AG08395 (cell line): ENCODE measurements at places on chromosomes 3 and 15.

- no peak for DNase-seq
Observed at GRCh38 chr15:99932676-99933402, 199.6 kb upstream of the LYSMD4 start.

GRCh38 chr3:9222956-9223639 lies 26.3 kb downstream of the SRGAP3 start:
- no peak for DNase-seq

- no peak for DNase-seq
Observed at GRCh38 chr3:118635711-118636110, 398.9 kb downstream of the IGSF11 start.

DNA sequence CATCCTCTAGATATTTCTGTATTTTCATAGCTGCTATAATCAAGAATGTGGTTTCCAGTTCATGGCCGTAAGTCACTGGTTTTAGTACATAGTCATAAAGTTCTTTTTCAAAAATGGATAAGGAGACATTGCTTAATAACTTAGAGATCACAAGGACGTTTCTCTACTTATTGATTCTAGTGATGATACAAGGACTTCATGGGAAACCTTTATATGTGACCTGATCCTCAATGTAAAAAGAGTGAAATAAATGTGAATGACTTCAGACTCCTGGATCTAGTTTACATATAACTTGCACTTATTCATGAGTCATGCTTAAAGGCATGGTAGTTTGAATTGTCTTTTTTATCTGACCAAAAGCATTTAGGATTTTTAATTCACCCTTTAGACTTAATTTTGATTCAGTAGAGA lies 35.2 kb downstream of the TSC22D2 start:
- no peak for DNase-seq

GRCh38 chr3:6041894-6042293 lies 819.0 kb upstream of the GRM7 start:
- no peak for DNase-seq

DNA sequence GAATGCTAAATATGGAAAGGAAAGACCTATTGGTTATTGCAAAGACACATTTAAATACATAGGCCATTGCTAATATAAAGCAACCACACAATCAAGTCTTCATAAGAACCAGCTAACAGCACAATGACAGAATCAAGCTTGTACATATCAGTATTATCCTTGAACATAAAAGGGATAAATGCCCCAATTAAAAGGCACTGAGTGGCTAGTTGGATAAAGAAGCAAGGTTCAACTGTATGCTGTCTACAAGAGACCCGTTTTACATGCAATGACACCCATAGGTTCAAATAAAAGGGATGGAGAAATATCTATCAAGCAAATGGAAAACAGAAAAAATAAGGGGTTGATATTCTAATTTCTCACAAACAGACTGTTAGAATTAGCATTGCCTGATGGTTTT lies 706.1 kb downstream of the EPHA3 start:
- no peak for DNase-seq

DNA sequence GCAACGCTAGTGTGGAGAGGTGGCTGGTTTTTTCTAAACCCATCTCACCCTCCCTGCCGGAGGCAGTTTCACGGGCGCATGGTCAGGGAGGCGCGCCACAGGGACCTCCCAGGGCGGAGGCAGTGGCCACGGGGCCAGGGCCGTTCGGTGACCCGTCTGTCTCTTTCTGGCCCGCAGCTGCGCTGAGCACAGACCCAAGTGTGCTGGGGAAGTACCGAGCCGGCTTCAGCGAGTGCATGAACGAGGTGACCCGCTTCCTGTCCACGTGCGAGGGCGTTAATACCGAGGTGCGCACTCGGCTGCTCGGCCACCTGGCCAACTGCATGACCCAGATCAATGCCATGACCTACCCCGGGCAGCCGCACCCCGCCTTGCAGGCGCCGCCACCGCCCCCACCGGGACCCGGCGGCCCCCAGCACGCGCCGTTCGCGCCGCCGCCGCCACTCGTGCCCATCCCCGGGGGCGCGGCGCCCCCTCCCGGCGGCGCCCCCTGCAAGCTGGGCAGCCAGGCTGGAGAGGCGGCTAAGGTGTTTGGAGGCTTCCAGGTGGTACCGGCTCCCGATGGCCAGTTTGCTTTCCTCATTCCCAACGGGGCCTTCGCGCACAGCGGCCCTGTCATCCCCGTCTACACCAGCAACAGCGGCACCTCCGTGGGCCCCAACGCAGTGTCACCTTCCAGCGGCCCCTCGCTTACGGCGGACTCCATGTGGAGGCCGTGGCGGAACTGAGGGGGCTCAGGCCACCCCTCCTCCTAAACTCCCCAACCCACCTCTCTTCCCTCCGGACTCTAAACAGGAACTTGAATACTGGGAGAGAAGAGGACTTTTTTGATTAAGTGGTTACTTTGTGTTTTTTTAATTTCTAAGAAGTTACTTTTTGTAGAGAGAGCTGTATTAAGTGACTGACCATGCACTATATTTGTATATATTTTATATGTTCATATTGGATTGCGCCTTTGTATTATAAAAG lies 1.8 kb downstream of the HES1 start:
- DNase-seq = peak; percentile 31

DNA sequence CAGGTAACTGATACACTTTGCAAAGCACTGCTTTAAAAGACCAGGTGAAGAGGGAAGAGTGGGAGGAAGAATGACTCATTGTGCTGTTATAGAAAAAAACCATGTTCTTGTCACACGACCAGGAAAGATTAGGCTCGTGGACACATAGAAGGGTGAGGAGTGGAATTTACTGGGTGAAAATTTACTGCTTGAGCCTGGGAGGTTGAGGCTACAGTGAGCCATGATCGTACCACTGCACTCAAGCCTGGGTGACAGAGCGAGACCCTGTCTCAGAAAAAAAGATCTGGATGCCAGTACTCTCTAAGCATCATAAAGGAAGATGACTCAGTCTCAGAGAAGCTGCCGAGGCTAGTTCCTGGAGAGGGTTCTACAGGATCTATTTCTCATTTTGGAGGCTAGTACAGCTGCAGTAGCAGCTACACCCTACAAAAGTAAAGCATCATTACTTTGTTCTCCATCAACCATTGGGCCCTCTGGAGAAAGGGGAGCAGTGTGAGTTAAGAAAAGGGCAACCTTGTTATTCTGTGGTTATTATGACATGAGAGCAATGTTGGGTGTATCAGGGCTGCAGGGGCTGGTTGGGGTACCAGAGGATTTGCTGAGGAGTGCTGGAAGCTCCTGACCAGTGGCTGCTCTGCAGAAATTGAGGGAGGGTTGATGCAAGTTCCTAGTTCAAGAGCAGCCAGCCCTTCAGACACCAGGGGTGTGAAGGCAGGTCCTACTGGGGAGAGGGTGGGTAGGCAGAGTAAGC lies 75.4 kb downstream of the CMTM8 start:
- no peak for DNase-seq

- DNase-seq = no peak
Observed at GRCh38 chr3:158974904-158975303, 173.1 kb downstream of the MFSD1 start.

DNA sequence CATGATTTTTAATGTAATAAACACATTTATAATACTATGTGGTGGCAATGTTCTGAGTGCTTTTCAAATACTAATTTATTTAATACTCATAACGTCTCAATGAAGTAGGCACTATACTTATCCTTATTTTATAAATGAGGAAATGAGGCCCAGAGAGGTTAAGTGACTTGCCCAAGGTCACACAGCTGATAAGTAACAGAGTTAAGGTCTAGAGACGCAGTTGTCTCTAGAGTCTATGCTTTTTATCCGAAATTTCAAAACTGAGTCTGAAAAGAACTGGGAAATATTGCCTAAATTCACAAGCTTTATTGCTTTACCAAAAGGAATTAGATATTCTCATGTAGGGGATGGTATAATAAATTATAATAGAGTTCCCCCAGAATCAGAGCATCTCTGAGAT lies 31.4 kb upstream of the MAGEF1 start:
- no peak for DNase-seq

DNA sequence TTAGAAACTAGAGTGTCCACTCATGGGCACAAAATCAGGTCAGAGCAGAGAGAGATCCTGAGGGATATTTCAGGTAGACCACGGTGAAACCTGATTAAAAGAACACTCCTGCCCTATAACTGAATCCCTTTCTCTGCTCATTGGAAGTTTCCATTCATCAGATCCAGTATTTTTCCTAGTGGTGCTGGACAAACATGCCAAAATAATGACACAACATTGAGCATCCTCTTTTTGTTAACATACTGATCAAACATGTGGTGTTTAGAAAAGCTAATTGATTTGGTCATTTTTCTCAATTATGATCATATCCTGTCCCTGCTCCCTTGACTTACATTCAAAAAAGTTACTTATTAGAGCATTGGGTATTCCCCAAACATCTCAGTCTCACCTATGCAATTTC lies 27.2 kb downstream of the PTX3 start:
- DNase-seq = no peak

GRCh38 chr3:111012388-111013248 lies 59.0 kb upstream of the NECTIN3 start:
- DNase-seq = no peak

DNA sequence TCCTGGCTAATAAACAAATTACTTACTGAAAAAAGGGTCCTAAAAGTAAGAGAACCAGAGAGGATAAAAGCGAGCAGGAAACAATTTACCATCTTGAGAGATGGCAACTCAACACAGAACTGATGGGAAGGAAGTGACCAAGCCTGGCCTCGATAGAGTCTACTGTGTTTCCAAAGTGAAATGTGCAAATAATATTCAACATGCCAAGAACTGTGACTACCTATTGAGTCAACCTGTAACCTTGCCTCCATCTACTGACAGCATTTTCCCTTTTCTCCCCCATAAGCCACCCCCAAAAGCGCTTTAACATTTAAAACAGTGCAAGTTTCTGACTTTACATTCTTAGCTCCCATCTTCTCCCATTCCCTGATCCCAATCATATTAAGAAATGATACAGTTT lies 75.4 kb upstream of the PSMD6 start:
- no peak for DNase-seq

DNA sequence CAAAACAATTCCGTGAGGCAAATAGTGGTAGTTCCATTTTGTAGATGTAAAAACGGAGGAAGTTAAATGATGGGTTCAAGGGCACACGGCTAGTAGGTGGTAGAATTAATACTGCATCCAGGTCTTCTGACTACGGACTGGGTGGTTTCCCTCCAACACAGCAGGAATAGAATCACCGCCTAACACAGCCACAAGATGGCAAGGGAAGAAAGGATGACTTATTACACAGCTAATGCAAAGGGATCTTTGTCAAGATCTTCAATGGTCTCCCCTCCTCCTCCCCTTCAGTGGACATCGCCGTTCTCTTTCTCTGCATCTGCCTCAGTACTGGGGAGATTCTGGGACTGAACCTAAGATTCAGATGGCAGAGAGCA lies 524 bp upstream of the TOPBP1 start:
- peak; percentile 14 for DNase-seq

DNA sequence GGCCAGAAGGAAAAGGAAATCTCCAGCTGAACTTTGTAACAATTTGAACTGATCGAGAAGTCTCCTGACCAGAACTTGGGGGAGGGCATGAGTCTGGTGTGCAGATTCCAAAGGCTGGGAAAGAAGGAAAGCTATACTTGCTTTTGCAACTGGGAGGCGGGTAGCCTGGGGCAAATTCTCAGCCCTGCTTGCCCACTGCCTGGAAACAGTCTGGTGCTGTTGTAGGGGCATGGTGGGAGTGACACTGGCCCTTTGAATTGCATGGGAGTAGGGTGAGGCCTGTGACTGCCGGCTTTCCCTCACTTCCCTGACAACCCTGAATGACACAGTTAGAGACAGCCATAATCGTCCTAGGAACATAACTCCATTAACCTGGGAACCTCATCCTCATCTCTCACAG lies 114.0 kb upstream of the POU1F1 start:
- no peak for DNase-seq

GRCh38 chr3:33419948-33420347 lies 20.3 kb downstream of the UBP1 start:
- no peak for DNase-seq
